ENCODE measurements at places on chromosomes 12 and 14.

DNA sequence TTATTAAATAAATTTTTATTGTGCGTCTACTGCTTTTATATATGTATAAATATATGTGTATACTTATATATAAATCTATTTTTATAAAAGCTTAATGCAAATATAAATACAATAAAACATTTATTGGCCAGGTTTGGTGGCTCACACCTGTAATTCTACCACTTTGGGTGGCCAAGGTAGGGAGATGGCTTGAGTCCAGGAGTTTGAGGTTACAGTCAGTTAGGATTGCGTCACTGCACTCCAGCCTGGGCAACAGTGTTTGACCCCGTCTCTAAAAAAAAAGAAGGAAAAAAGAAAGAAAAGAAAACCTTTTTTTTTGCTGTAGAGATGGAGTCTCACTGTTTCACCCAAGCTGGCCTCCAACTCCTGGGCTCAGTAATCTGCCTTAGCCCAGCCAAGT, 20.9 kb downstream of the ACTR6 start:
- DNase-seq = no peak

DNA sequence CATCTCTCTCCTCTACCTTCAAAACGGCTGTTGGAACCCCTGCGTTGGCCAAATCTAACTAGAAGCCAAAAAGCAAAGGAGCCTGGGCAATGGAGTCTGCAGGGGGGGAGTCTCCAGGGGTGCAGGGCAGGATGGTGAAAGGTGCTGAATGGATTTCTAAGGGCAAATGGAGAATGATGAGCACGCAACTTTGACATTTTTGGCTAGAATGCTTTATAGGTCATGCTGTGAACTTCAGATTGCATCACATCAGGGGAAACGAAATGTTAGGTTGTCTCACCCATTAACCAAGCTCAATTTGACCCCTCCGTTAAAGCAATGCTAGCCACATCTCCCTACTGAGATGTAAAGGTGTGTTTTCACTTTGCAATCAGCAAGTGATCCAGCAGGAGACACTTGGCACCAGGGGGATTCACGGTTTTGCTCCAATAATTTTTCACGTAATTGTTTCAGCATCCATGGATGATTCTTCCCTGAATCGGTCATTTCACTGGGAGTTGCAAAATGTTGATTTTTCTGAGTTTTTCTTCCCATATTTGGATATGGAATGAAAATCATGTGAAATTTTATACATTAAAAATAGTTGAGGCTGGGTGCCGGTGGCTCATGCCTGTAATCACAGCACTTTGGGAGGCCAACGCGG, 78.0 kb upstream of the MDM1 start:
- no peak for DNase-seq

DNA sequence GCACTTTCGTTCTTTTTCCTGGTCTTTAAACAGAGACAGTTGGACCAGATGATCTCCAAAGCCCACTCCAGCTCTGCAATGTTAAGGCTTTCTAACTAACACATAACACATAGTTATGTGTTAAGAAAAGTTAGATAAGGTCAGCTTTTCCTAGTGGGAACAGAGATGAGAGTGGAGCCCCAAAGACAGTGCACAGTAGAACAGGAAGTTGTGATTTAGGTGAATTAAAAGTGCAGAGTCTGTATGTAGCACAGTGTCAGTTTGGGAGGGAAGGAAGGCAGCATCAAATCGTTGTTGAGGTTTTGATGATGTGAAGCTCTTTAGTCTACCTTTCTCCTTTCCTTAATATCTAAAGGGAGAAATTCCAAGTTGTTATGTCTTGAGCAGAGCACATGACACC, 31.7 kb downstream of the PRORP start:
- DNase-seq = no peak

DNA sequence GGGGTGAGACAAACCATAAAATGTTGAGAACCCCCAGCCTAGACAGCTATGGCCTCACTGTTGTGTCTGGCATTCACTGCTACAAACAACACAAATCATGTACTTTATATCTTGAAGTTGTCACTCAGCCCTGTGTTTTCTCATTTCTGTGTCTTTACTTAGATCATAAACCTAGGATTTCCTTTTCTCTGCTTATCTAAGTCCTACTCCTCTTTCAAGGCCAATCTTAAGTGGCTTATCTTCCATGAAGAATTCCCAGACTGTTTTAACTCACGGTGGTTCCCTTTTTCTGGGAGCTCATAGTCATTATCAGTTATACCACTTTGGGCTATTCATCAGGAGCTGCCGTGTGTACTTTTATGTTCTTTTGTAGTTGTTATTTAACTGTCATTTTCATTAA, 42.1 kb downstream of the FLRT2 start:
- DNase-seq = no peak

GRCh38 chr12:74481078-74481477, 56.6 kb upstream of the ATXN7L3B start:
- DNase-seq = no peak

GRCh38 chr12:25115677-25116076, 79.3 kb downstream of the DNAI7 start:
- no peak for DNase-seq

DNA sequence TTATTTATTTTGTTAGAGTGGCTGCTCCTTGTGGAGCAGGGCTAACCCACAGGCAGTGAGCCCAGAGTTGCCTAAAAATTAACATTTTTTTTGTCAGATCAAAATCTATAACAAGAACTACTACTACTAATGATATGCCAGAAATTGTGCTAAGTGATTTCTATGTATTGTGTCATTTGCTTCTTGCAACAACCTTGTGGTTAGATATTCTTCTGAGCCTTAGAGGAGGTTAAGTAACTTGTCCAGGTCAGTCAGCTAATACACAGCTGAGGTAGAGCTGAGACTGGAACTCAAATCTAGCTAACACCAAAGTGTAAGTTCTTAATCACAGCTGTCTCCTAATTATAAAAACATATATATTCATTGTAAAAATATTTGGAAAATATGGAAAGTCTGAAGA, 29.8 kb downstream of the CFL2 start:
- no peak for DNase-seq
